ENCODE measurements at places on chromosomes 7 and 10.

DNA sequence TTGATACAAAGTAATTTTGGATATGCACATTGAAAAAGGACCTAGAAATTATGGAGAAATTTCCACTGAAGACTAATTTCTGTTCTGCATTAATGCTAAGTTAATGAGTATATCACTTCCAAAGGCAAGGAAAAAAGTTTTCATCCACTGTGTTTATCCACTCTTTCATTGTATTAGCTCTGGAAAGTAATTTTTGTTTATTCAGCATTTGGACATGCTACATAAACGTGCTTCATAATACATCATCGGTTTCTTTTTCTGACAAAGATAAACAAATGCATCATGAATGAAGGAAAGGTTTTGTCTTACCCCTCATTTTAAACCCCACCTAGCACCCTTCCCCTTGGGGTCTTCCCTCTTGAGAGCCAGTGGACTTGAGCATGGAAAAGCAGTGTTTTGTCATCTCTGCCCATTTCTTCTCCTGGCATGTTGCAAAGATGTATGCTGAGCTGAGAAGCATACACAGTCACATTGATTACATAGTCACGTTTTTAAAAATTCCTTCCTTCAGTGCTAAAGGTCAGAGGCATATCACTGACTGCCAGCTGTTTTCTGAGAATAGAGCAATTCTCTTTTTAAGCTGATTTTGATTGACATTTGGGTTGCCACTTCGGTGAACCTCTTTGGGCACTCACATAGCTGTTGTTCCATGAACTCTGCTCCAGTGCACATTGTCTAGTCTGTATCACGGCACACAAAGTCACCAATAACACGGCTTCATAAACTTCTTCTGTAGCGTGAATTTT, 65.9 kb upstream of the C7orf33 start:
- no peak for DNase-seq

- DNase-seq = no peak
Observed at GRCh38 chr7:148147438-148147837, 443.1 kb upstream of the C7orf33 start.

DNA sequence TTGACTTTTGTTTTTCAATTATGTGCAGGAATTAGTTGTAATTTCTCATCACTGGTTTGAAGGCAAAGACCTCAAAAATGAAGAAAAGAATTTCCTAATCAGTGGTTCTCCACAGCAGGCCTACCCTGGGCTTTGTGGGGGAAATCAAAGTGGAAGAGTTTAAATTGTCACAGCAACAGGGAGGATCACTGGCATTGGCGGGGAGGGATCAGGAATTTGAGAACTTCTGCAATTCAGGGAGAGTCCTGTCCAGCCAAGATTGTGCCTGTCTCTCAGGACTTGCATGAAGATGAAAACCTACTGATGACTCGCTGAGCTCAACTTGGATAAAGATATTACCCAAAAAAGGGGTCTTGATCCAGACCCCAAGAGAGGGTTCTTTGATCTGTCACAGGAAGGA, 70.1 kb downstream of the HACD1 start:
- no peak for DNase-seq

DNA sequence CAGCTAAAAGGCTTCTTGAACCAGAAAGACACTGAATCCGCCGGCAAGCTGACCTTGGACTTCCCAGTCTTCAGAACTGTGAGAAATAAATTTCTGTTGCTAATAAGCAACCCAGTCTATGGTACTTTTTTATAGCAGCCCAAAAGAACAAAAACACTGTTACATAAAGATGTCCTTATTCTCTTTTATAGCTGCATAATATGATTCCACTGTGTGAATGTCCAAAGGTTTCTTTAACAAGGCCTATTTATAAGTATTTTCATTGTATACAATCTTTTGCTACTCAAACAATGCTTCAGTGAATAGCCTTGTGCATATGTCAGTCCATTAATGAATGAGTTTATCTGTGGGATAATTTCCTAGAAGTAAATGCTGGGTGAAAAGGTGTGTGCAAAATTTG, 190.8 kb upstream of the INHBA start:
- no peak for DNase-seq

DNA sequence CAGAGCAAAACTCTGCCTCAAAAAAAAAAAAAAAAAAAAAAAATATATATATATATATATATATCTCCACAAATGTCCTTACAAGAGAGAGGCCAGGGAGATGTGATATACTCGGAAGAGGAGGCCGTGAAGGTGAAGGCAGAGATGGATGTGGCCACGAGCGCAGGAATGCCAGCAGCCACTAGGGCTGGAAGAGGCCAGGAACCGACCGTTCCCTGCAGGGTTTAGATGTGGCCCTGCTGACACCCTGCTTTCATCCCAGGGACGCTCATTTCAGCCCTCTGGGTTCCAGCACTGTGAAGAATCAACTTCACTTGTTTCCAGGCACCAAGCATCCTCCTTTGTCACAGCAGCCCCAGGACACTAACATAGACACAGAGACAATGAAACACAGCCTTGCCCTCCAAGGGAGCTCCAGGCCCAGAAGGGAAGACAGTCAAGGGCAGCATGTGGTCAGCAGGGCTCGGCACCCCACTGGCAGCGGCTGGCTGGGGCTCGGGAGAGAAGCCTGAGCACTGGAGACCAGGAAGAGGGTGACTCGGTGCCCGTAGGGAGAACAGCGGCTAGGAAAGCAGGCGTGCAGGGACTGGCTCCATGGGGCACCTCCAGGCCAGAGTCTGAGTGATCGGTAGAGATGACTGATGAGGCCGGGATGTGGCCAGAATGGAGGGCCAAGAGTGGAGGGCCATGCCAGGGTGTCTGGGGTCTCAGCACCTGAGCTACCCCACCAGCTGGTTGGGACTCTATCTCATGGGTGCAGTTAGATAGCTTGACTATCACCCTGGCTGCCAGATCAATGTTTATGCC, 7.6 kb downstream of the WDR86 start:
- no peak for DNase-seq

DNA sequence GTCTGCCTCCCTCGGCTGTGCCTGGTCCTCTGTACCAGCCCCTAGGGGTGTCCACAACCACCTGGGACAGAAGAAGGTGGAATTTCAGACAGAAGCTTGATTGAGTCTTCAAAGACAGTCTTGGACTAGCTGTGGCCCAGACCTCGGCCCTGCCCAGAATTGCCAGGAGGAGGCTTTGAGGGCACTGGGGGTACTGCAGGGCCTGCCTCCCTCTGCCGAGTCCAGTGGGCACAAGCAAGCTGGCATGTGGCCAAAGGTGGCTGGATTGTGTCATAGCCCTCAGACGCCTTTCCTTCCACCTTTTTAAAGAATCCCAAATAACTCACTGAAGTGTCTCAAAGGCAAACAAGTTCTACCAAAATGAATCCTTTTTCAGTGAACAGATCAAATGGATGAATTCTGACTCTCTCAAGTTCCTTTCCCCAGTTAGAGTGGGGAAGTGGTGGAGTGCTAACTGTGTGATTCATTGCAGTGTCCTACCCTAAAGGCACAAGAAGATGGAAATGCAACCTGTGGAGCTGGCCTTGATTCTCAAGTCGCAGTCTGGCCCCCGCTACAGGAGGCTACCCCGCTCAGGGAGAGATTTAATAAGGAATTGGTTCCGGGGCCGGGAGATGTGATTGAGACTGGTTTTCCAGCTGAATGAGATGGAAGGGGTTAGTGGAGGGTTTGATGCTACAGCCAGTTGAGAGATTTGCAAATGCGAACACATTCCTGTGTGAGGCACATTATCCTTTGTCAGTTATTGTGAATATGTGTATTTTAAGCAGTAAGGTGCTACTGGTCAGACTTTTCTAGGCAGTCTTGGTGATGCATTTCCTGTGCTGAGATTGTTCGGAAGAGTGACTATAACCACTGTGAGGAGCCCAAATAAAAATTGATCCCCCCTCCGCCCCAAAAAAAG, 28.8 kb upstream of the SLC26A4 start:
- DNase-seq = no peak

DNA sequence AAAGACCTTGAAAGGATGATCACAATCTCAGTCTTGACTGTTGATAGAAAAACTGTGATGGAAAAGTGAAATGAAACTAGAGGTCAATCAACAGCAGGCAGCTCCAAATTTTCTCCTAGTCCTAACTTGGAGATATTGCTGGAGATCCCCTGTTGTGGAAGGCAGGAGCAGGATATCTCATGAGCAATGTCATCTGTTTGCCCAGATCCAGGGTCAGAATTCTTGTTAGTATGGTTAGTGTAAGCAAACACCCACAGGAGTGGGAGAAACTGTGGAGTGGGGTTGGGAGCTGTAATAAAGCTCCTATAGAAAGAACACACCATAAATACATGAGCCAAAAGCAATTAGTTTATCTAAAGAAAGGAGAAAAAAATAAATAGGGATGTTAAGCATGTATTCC, 169.0 kb downstream of the AKR1D1 start:
- no peak for DNase-seq

GRCh38 chr7:137881607-137882260, 35.0 kb upstream of the DGKI start:
- DNase-seq = no peak

DNA sequence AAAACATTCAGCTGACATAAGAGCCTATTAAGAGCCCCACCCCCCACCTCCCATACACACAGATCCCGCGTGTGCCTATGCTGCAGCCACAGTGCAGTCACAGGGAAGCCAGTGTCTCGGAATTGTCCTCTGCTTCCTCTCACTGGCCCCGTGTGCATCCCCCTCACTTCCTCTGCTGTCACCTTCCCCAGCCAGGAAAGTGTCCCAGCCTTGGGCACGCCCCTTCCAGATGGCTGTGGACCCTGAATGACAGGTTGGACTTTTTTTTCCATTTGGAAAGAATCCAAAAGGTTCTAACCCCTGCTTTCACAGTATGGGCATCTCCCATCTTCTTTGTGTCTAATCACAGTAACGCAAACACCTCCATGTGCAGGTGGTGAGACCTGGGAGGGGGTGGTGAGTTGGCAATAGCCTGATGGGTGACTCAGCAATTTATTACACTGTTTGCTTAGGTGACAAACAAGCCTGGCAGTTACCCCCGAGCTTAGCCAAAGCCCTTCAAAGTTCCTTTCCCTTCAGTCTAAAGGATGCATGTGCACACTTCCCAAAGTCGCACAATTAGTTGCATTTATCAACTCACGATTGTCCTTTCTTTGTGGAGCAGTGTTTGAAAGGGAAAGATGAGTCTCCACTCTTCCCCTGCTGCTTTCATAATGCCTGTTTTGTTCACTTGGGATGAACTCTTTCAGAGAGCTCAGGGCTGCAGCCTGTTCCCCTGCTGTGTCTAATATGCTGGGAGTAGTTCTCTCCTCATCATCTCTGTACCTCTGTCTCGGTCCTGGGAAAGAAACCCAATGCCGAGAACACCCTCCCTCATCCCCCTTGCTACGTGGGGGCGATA, 67.5 kb upstream of the EFCAB10 start:
- no peak for DNase-seq

DNA sequence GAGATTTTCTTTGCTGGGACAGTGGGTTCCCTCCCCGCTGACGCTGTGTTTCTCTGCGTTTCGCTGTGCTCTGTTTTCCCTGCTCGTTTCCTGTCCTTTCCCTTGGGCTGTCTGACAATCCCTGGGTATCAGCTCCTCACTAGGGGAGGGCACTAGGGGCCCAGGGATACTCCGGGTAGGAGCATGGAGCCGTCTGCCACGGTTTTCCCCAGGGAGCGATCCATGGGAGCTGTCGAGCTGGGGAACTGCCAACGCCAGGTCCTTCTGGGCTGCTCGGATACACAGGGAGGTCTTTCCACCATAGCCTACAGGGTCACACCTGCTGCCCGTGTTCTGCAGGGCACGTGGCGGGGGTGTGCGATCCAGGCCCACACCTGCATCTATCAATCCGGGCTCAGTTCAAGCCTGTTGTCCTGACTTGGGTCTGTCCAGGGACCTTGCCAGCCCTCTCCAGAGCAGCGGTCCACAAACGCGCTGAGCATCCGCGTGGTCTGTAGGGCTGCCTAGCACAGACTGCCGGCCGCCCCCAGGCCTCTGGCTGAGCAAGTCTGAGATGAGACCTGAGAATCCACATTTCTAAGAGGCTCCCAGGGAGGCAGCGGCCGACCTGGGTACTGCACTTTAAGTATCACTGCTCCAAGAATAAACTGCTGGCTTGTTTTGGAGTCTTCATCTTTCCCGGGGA, 263.1 kb downstream of the ELFN1 start:
- no peak for DNase-seq

DNA sequence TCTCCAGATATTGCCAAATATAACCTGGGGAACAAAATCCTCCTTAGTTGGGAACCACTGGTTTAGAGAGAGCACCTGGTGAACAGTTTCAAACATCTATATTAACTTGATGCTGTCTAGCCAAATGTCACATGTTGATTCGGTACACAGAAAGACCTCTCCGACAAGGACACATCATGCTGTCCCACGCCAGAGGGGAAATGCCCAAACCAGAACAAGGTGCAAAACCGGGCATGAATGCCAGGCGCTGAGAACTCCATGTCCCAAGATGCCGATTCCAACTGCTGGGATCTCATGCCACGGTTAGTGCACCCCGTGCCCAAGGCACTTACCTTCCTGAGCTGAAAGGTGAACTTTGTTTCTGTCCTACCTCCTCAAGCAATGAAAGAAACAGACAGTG, 100.8 kb downstream of the SFMBT2 start:
- no peak for DNase-seq

- DNase-seq = no peak
Observed at GRCh38 chr10:62830679-62831078, 14.5 kb upstream of the EGR2 start.

DNA sequence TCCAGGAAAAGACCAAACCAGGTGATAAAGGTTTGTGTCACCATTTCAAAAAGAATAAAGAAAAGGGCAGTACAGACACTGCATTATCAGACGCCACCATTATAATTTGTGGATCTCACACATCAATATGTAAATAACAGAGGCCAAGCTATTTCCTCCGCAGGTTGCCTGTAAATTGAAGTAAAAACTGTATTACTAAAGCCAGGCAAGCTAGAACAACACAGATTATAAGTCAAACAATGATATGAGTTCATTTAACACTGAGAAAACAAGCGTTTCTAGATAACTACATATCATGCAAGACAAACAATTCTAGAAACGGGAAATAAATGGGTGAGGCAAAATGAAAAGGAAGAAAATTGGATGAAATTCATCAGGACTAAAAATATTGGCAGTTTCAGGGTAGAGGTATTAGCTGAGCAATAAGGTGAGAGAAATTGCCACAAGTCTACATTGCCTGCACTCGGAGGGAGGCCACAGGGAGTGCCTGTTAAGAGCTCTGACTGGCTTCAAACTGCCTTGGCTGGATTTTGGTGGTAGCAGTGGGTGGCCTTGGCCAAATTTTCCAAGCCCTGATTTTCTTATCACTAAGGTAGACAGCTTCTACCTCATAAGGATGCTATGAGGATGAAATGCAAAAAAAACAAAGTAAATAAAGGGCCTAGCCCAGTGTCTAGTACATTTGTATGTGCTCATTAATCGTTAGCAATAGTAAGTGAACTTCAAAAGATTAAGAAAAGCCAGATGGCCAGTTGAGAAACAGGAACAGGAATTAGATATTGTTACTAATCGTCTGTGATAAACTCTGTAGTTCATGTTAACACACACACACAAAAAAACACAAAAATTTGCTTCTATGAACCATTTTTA, 240.0 kb upstream of the NFE2L3 start:
- no peak for DNase-seq

- no peak for DNase-seq
Observed at GRCh38 chr10:17335065-17335464, 107.0 kb downstream of the VIM start.

GRCh38 chr7:87564296-87564963, 36.3 kb downstream of the ABCB1 start:
- DNase-seq = no peak

GRCh38 chr7:52962402-52963076, 72.9 kb upstream of the POM121L12 start:
- no peak for DNase-seq
